ENCODE measurements at places on chromosomes 16 and 17. TPM values are rescaled to one million over a fixed set of nuclear protein-coding genes. Genes with fewer than 3 reads are reported as not detected.

The NECAB2 gene
- total RNA-seq, result 6.5 TPM

The ABCC11 gene
- 0.07 TPM for total RNA-seq

The KRTAP4-5 gene
- not detected for total RNA-seq

The AMZ2 gene
- 75.6 TPM for total RNA-seq

The KRTAP3-3 gene
- not detected for total RNA-seq

The PHF12 gene
- 47.8 TPM for total RNA-seq

The CDC42EP4 gene
- 78.8 TPM for total RNA-seq

The MPV17L gene
- total RNA-seq, result 7.6 TPM

The MTHFSD gene
- total RNA-seq, result 20.2 TPM

- DNase-seq, result no peak
- H3K27ac ChIP-seq, result no peak overlapping the region
- H3K36me3 ChIP-seq, result no peaks in the 10 kb centered on the region
- peaks cover 57% of the 10 kb centered on the region for H3K27me3 ChIP-seq
- H3K4me3 ChIP-seq, result no peak overlapping the region
Observed at GRCh38 chr16:85906349-85906748, 7.4 kb downstream of the IRF8 start.

DNA sequence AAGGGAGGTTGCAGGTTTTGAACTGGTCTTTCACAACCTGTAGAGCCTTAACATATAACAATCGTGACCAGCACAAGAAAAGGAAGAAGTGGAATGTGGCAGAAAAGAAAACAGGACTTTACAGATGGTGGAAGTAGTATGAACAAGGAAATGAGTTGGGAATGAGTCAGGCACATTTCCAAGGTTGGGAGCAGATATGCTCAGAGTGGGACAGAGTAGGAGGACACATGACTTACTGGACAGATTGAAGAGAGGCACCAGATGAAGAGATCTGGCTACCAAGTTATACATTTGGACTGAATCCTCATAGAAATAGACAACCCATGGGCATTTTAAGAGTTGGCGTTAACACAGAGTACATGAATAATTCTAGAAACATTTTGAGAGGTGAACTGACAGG is 95.3 kb downstream of the ZNF18 start:
- no peak overlapping the region for H3K4me3 ChIP-seq
- H3K27ac ChIP-seq, result no peak overlapping the region
- peaks cover 5% of the 10 kb centered on the region for H3K4me1 ChIP-seq
- no peaks in the 10 kb centered on the region for H3K27me3 ChIP-seq

GRCh38 chr16:79042886-79043285 is 557.7 kb downstream of the MAF start:
- H3K27ac ChIP-seq, result no peak overlapping the region
- no peaks in the 10 kb centered on the region for H3K36me3 ChIP-seq
- no peak for DNase-seq
- peaks cover 4% of the 10 kb centered on the region for H3K4me1 ChIP-seq

DNA sequence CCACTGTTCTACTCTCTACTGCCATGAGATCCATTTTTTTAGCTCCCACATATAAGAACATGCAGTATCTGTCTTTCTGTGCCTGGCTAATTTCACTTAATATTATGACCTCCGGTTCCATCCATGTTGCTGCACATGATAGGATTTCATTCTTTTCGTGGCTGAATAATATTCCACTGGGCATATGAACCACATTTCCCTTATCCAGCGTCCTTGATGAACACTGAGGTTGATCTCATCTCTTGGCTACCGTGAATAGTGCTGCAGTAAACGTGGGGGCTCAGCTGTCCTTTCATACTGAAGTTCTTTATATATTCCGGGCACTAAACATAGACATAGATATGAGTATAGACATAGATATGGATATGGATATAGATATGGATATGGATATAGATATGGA is 109.3 kb upstream of the TNRC6C start:
- no peaks in the 10 kb centered on the region for H3K4me1 ChIP-seq
- no peak overlapping the region for H3K4me3 ChIP-seq
- no peak for DNase-seq
- no peak overlapping the region for H3K27ac ChIP-seq
- H3K27me3 ChIP-seq, result no peaks in the 10 kb centered on the region

GRCh38 chr17:39647256-39647655 is 10.3 kb downstream of the STARD3 start:
- H3K27ac ChIP-seq, result no peak overlapping the region
- H3K4me3 ChIP-seq, result no peak overlapping the region
- H3K36me3 ChIP-seq, result no peaks in the 10 kb centered on the region
- no peaks in the 10 kb centered on the region for H3K27me3 ChIP-seq
- H3K4me1 ChIP-seq, result peaks cover 40% of the 10 kb centered on the region

DNA sequence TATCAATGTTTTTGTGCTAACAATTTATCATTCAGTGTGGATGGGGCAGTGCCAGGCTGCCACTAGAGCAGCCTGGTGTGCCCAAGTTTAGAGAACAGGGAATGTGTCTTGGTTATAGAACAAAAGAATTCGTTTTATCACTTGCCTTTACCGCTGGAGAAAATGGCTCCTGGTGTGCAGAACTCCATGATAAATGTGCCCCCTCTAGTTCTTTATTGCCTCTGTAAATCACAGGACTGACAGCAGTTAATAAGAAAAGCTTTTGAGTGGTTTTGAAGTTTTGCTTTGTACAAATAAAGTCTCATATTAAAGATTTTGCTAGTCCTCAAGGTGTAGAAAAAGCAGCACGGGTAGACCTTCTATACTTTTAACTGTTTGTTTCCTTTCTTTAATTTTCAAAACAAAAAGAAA is 28.2 kb upstream of the PSMD7 start:
- H3K4me1 ChIP-seq, result peaks cover 33% of the 10 kb centered on the region
- no peaks in the 10 kb centered on the region for H3K27me3 ChIP-seq
- H3K27ac ChIP-seq, result no peak overlapping the region
- DNase-seq, result no peak
- no peaks in the 10 kb centered on the region for H3K36me3 ChIP-seq

DNA sequence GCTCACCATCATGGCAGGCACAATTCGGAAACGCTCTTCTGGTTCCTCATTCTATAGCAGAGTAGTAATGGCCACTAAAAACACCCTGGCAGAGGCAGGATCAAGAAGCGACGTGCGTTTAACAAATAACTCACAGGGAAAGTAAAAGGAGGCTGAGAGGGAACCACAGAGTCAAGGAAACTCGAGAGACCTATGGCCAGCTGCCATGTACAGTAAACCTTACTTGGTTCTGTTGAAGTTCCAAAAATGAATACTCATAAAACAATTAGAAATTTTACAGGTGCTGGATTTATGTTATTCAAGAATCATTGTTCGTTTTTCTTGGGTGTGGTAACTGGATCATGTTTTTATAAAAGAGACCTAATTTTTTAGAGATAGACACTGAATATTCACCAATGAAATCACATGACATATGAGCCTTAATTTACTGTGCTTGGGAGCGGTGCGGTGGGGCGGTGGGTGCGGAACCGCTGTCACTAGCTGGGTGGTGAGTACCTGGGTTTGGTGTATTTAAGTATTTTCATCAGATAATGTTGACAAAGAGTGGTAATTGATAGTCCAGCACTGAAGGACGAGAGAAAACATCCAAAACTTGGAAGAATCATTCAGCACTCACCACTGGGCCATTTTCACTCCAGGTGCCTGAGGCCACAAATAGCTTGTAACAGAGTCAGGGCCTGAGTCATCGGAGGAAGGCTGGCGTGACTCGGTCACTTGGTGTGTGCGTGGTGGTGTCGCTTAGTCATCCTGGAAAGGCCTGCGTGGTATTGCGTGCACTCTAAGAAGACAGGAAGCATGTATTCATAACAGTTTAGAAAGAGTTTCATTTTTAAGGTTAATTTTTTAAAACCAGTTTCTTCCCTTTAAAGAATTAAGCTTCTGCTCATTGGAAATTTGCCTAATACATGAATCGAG is 135.4 kb upstream of the CHMP6 start:
- H3K4me3 ChIP-seq, result no peak overlapping the region
- no peak for DNase-seq
- peaks cover 13% of the 10 kb centered on the region for H3K36me3 ChIP-seq
- no peaks in the 10 kb centered on the region for H3K27me3 ChIP-seq
- H3K4me1 ChIP-seq, result peaks cover 21% of the 10 kb centered on the region

DNA sequence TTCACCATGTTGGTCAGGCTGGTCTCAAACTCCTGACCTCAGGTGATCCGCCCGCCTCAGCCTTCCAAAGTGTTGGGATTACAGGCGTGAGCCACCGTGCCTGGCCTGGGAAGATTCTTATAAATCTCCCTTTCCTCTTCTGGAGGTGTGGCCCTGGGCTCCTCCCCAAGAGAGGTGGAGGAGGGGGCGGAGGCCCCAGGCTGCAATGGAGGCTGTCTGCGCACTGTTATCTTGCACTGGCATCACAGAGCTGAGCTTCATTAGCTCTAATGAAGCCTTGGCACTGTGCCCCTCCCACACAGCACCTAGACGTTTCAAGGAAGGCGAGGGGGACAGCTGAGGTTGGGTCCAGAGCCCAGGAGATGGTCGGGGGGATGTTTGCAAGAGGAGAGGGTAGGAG is 7.5 kb downstream of the ARHGAP23 start:
- DNase-seq, result no peak
- H3K27ac ChIP-seq, result no peak overlapping the region
- H3K4me1 ChIP-seq, result peaks cover 31% of the 10 kb centered on the region
- no peaks in the 10 kb centered on the region for H3K27me3 ChIP-seq

- DNase-seq, result no peak
- peak overlapping the region; percentile 92 for H3K4me3 ChIP-seq
- peaks cover 14% of the 10 kb centered on the region for H3K4me1 ChIP-seq
- no peaks in the 10 kb centered on the region for H3K36me3 ChIP-seq
- peaks cover 18% of the 10 kb centered on the region for H3K27me3 ChIP-seq
- H3K27ac ChIP-seq, result peak overlapping the region; percentile 96
Observed at GRCh38 chr16:3158026-3158509, 23.2 kb downstream of the ZNF213 start.

DNA sequence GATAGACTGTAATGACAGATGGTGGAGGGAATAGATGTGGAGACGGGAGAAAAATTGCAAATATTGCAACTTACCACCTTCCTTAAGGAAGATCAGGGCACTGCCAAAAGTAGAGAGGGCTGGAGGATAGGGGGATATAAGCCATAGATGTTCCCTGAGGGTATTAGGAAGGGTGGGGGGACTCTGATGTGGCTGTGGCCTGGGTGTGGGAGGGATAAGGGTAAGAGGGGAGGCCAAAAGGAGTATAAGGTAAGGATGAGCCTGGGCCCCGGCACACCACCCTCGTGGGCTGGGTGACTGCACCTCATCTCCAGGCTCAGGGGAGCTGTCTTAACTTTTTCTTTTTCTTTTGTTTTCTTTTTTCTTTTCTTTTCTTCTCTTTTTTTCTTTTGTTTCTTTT is 30.6 kb upstream of the BRD7 start:
- DNase-seq, result peak; percentile 13
- H3K4me1 ChIP-seq, result peaks cover 36% of the 10 kb centered on the region
- H3K27me3 ChIP-seq, result no peaks in the 10 kb centered on the region
- no peak overlapping the region for H3K4me3 ChIP-seq
- H3K27ac ChIP-seq, result no peak overlapping the region

DNA sequence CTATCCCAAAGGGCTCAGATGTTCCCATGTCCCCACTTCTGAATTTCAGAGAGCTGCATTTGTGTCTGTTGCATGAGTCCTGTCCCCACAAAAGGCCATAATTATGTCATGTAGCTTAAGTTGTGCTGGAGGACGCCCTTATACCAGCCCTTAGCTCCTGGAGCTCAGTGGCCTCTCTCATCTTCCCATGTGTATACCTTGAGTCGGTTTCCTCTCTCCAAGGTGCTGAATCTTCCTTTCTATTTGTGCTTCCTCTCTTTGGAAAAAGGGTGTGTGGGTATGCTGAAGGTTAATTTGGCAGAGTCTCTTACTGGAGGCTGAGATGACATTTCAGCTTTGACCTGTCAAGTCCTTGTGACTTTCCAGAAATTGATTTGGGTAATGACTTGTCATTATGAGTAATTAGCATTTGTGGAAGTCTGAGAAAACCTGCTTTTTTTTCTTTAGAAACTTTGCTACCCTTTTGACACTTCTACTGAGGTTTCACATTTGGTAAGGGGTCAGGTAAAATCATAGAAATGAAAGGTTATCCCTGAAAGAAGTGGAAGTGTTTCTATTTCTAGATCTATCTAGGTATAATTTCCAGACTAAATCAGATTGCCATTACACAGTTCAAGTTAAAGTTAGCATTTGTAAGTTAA is 185.4 kb downstream of the ABCC12 start:
- no peak overlapping the region for H3K4me3 ChIP-seq
- H3K27me3 ChIP-seq, result peaks cover 3% of the 10 kb centered on the region
- no peak for DNase-seq
- H3K27ac ChIP-seq, result no peak overlapping the region
- no peaks in the 10 kb centered on the region for H3K4me1 ChIP-seq

- no peak overlapping the region for H3K4me3 ChIP-seq
- H3K36me3 ChIP-seq, result no peaks in the 10 kb centered on the region
- no peak for DNase-seq
- H3K27ac ChIP-seq, result no peak overlapping the region
Observed at GRCh38 chr17:27896701-27897100, 3.5 kb upstream of the LYRM9 start.

GRCh38 chr16:16164243-16164642 is 59.1 kb downstream of the ABCC6 start:
- no peaks in the 10 kb centered on the region for H3K4me1 ChIP-seq
- no peaks in the 10 kb centered on the region for H3K27me3 ChIP-seq
- H3K27ac ChIP-seq, result no peak overlapping the region
- no peaks in the 10 kb centered on the region for H3K36me3 ChIP-seq

DNA sequence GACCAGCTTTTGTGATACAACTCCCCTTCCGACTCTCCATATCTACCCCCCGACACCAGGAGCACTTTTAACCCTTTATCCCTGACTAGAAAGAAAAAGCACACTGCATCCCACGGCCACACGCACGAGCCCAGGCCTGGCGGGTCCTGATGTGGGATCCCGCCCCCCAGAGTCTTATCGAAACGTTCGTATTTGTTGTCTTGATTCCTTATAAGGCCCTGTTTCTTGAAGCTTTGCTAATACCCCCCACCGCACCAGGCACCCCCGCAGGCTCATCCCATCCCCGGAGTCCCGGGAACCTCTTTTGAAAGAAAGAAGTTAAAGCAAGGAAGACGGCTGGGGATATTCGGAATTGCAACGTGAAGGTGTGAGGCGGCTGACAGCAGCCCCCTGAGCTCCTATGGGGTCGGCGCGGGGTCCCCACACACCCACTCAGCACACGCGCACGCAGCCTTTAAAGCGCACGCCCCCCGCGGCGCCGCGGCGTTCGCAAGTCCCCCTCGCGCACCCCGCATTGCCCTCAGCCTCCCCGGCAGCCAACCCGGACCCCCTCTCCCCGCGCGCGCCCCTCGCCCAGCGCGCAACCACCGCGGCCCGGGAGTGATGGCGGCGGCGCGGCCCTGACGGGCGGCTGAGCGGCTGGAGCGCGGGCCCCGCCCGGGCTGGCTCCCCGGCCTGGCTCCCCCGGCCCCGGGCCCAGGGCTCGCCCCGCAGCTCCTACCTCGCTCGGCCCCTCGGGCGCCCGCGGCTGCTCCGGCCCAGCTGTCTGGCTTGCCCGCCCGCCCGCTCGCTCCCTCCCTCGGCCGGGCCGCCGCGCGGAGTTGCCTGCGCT is 448 bp downstream of the STAT5B start:
- H3K36me3 ChIP-seq, result no peaks in the 10 kb centered on the region
- no peaks in the 10 kb centered on the region for H3K27me3 ChIP-seq
- H3K4me1 ChIP-seq, result peaks cover 36% of the 10 kb centered on the region
- peak overlapping the region; percentile 94 for H3K4me3 ChIP-seq
- peak; percentile 79 for DNase-seq
